ENCODE measurements at places on chromosomes 1 and 21. TPM values are rescaled to one million over a fixed set of nuclear protein-coding genes. Genes with fewer than 3 reads are reported as not detected.

- no peak for DNase-seq
These were observed 18.7 kb downstream of the MEAF6 start for GRCh38 chr1:37495875-37496274.

ARTN gene
- total RNA-seq: 36.4 TPM

GFI1 gene
- total RNA-seq: 8.1 TPM

- DNase-seq: no peak
These were observed 71.7 kb upstream of the SIM2 start for GRCh38 chr21:36627242-36627641.

DNA sequence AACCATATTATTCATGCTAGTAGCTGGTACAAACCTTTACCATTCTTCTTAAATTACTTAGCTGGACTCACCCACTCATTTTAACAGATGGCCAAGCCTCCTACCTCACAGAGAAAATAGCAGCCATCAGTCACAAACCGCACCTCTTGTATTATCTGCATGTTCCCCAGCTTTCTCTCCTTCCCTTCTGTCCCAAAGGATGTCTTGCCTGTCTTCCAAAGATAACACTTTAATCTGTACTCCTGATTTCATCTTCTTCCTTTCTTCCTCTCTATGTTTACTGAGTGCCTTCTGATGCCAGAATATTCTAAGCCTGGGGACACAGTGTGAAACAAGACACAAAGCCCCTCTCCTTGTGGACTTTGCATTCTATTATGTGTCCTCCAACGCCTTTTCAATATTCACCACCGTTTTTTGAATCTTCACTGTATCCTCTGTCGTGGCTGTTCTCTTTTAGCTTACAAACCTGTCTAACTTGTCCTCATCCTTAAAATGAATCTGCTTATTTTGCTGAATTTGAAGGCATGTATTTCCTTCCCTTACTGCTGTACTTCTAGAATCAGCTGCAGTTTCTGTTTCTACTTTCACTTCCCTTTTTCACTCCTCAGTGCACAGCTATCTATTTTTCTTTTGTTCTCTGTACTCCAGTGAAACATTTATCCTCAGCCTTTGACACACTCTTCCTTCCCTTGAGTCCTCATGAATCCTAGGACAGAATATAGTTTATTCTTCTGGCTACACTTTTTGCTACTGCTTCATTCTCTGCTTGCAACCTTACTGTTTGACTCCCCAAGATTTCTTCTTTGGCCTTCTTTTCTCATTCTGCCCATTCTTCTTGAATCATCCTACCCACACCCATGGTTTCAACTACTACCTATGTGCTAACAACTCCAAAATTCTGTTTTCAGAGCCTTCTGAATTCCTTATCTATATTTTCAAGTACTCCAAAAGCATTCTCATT is 216.9 kb upstream of the SAMSN1 start:
- no peak for DNase-seq

CD247 gene
- 0.57 TPM for total RNA-seq

DNA sequence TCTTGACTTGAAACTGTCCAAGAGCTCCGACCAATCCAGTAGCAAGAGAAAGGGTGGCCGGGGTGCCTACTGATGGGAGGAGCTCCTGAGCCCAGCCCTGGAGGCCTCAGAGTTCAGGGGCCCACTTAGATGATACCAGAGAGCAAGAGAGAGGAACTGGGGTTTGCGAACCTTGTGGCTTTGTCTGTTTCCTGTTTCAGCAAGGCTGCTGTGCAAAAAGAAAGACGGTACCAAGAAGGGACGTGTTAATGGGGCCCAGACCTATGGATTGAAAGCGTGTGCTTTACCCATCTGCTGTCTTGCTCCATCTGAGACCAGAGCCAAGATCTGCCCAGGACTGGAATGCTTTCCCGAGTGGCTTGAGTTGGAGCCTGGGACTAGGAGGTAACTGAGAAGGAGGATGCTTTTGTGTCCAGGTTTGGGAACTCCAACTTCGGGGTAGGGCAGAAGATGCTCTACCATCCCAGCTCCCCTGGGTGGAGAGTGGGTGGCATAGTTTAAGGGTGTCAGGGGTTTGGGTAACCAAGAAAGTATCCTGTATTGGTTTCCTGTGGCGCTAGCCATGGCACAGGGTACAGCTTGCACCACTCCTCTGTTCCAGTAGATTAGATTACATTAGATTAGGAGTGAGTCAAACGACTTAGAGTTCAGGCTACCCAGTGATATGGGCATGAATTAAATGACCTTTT is at the start of gene TRAF3IP3:
TRAF3IP3 (plus strand) TSS at position 128 of the 689 bp plus-strand sequence. CDS start 3,987 bp downstream, outside the sequence.
- no peak for DNase-seq

FBLIM1 gene
- 6.0 TPM for total RNA-seq

RGS1 gene
- not detected for total RNA-seq

GRCh38 chr1:16383888-16384287 is 16.8 kb downstream of the SZRD1 start:
- no peak for DNase-seq

DNA sequence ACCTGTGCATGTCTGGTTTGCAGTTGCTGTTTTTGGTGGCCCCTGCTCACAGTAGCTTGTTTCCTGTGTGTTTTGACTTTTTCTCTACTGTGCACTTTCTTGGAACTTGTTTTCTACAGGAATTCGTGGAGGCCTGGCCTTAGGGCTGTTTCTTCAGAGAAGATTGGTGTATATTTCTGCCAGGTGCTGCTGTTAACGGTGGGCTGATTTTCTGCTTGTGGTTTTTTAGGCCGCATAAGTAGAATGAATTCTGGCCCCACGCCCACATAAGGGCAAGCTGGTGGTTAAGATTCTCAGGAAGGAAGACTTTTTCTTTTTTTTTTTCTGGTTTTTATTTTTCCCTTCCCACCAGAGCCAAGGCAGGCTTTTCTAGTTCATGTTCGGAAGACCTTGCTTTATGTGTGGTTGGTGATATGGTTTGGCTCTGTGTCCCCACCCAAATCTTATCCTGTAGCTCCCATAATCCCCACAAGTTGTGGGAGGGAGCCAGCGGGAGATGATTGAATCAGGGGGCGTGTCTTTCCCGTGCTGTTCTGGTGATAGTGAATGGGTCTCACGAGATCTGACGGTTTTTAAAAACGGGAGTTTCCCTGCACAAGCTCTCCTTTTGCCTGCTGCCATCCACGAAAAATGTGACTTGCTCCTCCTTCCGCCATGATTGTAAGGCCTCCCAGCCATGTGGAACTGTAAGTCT is 71.5 kb upstream of the DISP3 start:
- no peak for DNase-seq

- no peak for DNase-seq
These were observed 121.2 kb downstream of the ACBD6 start for GRCh38 chr1:180381184-180381580.

DNA sequence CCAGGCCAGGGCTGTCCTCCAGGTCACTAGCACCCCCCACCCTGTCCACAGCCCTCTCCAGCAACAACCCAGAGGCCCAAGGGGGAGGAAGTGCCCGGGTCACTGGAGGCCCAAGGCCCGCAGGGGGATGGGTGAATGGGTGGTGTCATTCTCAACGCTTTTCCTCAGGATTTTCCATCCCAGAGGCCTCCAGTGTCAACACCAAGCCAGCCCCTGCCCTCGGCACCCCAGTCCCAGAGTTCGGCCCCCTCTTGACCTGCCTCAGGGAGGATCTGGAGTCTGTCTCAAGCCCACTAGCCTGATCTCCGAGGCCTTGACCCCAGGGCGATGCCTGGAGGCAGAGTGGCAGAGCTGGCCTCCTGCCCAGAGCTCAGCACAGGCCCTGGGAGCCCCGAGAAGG is 5.1 kb downstream of the TMEM82 start:
- no peak for DNase-seq

SSR2 gene
- total RNA-seq: 153 TPM

LDLRAD1 gene
- 0.30 TPM for total RNA-seq

- DNase-seq: no peak
These were observed 8.3 kb downstream of the TENT5C start for GRCh38 chr1:117613969-117614729.

PATJ gene
- total RNA-seq: 48.8 TPM

LGR6 gene
- 0.20 TPM for total RNA-seq

GRCh38 chr1:21624571-21625389 is 44.4 kb downstream of the RAP1GAP start:
- no peak for DNase-seq

Data from HCT116 (cell line).